ENCODE measurements at places on chromosomes 2 and 18.

- no peak for DNase-seq
Observed at GRCh38 chr2:30511122-30512083, 64.4 kb downstream of the LCLAT1 start.

- DNase-seq: no peak
Observed at GRCh38 chr2:237541243-237541642, 25.1 kb upstream of the PRLH start.

- DNase-seq: no peak
Observed at GRCh38 chr2:39787950-39788349, 8.9 kb upstream of the THUMPD2 start.

- DNase-seq: no peak
Observed at GRCh38 chr2:174495365-174496012, 8.7 kb upstream of the GPR155 start.

GRCh38 chr2:184190725-184191124 is 407.6 kb upstream of the ZNF804A start:
- no peak for DNase-seq
